Upper lobe of left lung (tissue), 6 donors: ENCODE measurements at places on chromosomes 1 and 21.

DNA sequence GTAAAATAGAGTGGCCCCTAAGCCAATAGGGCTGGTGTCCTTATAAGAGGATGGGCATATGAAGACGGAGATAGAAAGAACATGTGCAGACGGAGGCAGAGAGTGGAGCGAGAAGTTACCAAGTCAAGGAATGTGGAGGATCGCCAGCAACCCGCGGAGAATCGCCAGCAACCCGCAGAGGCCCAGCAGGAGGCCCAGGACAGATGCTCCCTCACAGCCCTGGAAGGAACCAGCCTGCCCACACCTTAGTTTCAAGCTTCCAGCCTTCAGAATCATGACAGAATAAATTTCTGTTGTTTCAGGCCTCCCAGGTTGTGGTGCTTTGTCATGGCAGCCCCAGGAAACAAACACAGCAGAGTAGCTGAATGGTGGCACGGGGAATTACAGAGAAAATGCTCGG, 9.6 kb downstream of the CLDN14 start:
- no peak for DNase-seq
- H3K4me1 ChIP-seq = no peaks in the 10 kb centered on the region
- H3K27ac ChIP-seq = no peak overlapping the region
- no peak overlapping the region for H3K4me3 ChIP-seq

- DNase-seq = no peak
- H3K27ac ChIP-seq = no peak overlapping the region
- H3K36me3 ChIP-seq = peaks cover 10% of the 10 kb centered on the region
- H3K4me1 ChIP-seq = peaks cover 2% of the 10 kb centered on the region
- no peak overlapping the region for H3K4me3 ChIP-seq
These were observed 24.9 kb downstream of the DIP2A start for GRCh38 chr21:46483300-46484295.

DNA sequence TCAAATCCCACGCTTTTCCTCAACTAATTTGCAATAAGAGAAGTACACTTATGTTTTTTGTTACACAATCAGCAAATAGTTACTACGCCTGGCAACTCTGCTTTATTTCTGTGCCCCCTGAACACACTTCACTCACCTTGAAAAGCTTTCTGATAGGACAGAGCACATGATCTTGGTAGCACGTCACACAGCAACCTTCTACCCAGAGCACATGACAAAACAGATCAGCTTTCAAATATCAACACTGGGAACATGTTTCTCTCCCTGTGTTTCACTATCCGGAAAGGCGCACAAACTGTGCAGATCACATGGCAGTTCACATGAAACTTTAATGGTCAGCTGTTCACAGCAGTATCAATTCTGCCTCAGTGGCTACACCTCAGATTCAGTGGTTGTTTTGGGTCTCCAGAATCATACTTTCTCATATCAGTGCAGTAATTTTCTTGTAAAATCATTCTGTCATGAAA, 2.2 kb downstream of the SLC19A2 start:
- H3K27me3 ChIP-seq = no peaks in the 10 kb centered on the region
- peak overlapping the region; percentile 67 for H3K4me3 ChIP-seq
- H3K27ac ChIP-seq = peak overlapping the region; percentile 49
- peaks cover 27% of the 10 kb centered on the region for H3K4me1 ChIP-seq
- DNase-seq = peak; percentile 66
- H3K36me3 ChIP-seq = no peaks in the 10 kb centered on the region

DNA sequence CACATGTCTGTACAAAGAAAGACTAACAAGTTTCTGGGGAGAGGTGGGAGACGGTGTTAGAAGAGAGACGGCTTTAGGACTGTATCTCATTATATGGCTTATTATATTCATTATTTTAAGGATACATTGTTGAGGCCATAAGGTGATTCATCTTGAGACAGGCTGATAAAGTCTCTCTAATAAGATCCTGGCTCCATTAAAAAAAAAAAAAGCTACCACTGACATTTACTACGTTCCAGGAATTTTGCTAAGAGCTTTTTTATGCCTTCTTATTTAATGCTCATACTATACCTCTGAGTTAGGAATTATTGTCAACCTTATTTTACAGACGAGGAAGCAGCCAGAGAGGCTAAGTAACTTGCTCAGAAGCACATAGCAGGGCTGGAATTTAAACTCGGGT, 173.7 kb downstream of the GABPA start:
- no peak overlapping the region for H3K4me3 ChIP-seq
- DNase-seq = no peak
- H3K4me1 ChIP-seq = peaks cover 16% of the 10 kb centered on the region
- H3K36me3 ChIP-seq = no peaks in the 10 kb centered on the region
- peak overlapping the region; percentile 46 for H3K27ac ChIP-seq

DNA sequence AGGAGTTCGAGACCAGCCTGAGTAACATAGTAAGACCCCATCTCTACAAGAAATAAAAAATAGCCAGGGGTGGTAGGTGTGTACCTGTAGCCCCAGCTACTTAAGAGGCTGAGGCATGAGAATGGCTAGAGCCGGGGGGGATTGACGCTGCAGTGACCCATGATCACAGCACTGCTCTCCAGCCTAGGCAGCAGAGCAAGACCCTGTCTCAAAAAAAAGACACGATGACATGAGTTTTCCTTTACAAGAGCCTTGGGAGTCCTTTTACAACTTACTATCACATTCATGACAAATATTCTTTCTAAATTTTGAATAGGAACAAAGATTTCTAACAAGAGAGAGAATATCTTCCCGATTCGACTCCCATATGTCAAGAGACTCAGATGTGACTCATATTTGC, 3.3 kb upstream of the BRWD1 start:
- no peaks in the 10 kb centered on the region for H3K27me3 ChIP-seq
- H3K36me3 ChIP-seq = no peaks in the 10 kb centered on the region
- H3K4me1 ChIP-seq = peaks cover 9% of the 10 kb centered on the region
- no peak overlapping the region for H3K4me3 ChIP-seq

DNA sequence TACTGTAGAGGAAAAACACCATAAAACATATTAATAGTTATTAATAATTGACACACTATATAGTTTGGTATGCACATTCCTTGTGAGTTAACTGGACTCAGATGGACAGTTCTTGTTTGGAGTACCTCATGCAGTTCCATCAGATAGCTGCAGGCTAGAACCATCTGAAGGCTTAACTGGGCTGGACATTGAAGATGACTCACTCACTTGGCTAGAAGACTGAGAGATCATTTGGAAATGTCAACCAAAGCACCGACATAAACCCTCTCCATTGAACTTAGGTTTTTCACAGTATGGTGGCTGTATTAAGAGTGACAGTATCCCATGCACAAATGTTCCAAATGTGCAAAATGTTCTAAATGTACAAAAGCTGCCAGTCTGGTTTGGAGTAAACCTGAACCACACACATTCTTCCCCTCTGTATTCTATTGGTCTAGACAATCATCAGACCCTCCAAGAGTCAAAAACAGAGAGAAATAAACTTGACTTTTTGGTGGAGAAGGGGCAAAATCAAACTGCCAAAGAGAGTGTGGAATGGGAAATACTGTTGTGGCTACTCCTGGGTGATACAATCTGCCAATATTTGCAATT, 708.4 kb downstream of the KCNT2 start:
- no peaks in the 10 kb centered on the region for H3K27me3 ChIP-seq
- H3K27ac ChIP-seq = no peak overlapping the region
- DNase-seq = no peak
- H3K36me3 ChIP-seq = no peaks in the 10 kb centered on the region

- peaks cover 14% of the 10 kb centered on the region for H3K36me3 ChIP-seq
- H3K4me3 ChIP-seq = no peak overlapping the region
- no peak overlapping the region for H3K27ac ChIP-seq
- peaks cover 3% of the 10 kb centered on the region for H3K4me1 ChIP-seq
- DNase-seq = no peak
These were observed 71.5 kb downstream of the USP24 start for GRCh38 chr1:55143684-55144083.

DNA sequence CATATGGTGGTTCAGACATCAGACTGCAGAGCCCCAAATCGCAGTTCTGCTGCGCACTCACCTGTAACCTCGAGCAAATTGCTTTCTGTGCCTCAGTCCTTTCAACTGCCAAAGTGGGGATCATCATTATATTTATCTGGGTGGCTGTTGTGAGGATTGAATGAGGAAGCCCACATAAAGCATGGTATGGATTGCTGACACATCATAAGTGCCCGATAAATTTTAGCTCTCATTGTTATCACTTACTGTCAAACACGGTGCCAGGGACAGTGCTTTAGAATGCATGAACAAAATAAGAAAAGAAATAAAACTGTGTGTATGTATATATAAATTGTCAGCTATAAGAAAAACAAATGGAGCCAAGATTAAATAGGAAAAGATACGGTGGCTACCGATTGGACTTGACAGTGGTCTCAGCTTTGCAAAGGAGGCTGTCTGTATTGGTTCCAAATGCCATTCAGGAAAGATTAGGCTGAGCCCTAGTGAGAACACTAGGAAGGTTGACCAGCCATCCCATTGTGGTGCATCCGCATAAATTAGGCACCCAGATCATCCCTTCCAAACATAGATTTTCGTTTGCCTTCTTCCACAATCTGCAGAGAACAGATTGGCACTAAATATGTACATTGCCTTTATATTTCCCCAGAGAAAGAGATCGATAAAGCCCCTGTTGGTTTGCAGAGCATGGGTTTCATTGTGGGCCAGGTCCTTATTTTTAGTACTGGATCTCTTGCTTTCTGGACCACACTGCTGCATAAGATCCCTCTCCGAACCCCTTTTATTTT, 91.8 kb upstream of the KAZN start:
- no peaks in the 10 kb centered on the region for H3K4me1 ChIP-seq
- H3K27me3 ChIP-seq = no peaks in the 10 kb centered on the region
- no peak overlapping the region for H3K4me3 ChIP-seq
- DNase-seq = no peak

DNA sequence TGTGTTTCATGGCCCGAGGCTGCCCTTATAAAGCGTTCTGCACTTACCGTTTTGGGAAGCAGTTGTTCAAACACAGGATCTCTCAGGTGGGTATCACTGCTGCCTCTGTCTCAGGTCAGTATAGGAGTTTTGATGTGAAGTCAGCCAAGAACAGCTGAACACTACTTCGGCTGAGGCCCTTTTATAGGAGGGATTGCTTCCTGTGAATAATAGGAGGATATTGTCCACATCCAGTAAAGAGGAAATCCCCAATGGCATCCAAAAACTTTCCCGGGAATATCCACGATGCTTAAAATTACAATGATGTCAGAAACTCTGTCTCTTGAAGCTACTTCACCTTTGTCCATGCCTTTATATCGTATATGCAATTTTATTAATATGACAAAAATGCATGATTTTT, at the start of gene SELE:
SELE (minus strand) TSS at position 156 of the 400 bp plus-strand sequence. CDS start 467 bp downstream, outside the sequence.
- no peaks in the 10 kb centered on the region for H3K4me1 ChIP-seq
- DNase-seq = no peak
- H3K36me3 ChIP-seq = no peaks in the 10 kb centered on the region

GRCh38 chr21:36125512-36126207, 9.2 kb upstream of the CBR3 start:
- no peak for DNase-seq
- no peaks in the 10 kb centered on the region for H3K4me1 ChIP-seq
- H3K27ac ChIP-seq = peak overlapping the region; percentile 69
- no peaks in the 10 kb centered on the region for H3K36me3 ChIP-seq
- no peaks in the 10 kb centered on the region for H3K27me3 ChIP-seq

DNA sequence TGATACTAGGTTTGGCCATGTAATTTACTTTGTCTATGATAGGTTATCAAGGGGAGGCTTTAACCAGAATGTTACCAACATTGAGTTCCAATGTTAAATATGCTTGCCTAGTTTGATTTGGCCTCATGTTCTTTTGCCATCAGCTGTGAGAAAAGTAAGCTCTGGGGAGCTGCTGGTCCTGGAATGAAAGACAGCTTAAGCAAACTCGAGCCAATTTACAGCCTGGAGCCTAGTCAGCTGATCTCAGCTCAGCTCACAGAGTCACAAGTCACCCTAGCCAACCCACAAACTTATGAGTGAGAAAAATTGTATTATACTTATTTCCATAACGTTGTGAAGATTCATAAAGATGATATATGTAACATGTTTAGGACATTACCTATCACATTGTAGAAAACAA, 426.7 kb downstream of the RWDD3 start:
- no peak overlapping the region for H3K27ac ChIP-seq
- no peaks in the 10 kb centered on the region for H3K27me3 ChIP-seq
- no peak for DNase-seq
- no peak overlapping the region for H3K4me3 ChIP-seq

DNA sequence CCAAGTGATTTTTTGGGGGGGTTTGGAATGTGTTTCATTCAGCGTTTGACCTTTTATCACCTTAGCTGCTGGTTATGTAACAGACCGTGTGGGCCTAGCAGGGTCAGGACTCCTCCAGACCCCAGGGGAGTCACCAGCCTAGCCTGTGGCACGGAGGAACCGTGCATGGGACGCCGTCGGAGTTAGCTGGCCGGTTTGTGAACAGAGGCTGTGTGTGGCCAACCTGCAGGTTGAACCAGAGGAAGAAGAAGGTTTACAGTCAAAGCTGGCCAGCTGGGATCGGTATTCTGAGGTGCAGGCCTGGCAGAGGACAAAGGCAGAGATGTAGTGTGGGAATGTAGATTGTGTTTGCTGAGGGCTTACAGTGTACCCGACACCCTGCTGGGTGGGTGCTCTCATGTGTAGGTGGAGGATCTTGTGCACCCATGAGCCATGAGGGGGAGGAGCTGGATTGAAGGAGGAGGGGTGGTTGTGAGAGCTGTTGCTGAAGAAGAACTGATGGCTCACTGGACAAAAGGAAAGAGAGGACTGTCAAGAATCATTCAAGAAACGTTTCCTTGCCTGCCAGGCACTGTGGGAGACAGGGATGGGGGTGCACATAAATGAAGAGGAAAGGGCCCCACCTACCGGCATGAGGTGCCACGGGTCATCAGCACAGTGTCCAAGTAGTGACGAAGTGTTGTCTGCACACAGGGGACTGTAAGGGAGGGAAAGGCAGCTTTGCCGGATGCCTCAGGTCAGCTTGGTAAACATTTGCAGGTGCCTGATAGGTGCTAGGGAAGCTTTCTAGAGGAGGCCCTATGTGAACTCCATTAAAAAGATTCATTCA, 40.0 kb upstream of the PWP2 start:
- DNase-seq = no peak
- no peaks in the 10 kb centered on the region for H3K4me1 ChIP-seq
- no peak overlapping the region for H3K27ac ChIP-seq

GRCh38 chr1:51570063-51570710, 46.7 kb upstream of the OSBPL9 start:
- no peak overlapping the region for H3K4me3 ChIP-seq
- H3K36me3 ChIP-seq = no peaks in the 10 kb centered on the region
- no peaks in the 10 kb centered on the region for H3K27me3 ChIP-seq
- H3K27ac ChIP-seq = peak overlapping the region; percentile 75

GRCh38 chr1:156160743-156161171, 7.4 kb downstream of the SEMA4A start:
- peak; percentile 92 for DNase-seq
- H3K27ac ChIP-seq = peak overlapping the region; percentile 79
- no peaks in the 10 kb centered on the region for H3K36me3 ChIP-seq
- H3K27me3 ChIP-seq = no peaks in the 10 kb centered on the region
